ENCODE measurements at places on chromosomes 13 and 19.

- no peak for DNase-seq
Observed at GRCh38 chr13:114315074-114315785, 927 bp downstream of the CHAMP1 start.

GRCh38 chr13:20924758-20925394 lies 22.3 kb upstream of the XPO4 start:
- peak; percentile 46 for DNase-seq

DNA sequence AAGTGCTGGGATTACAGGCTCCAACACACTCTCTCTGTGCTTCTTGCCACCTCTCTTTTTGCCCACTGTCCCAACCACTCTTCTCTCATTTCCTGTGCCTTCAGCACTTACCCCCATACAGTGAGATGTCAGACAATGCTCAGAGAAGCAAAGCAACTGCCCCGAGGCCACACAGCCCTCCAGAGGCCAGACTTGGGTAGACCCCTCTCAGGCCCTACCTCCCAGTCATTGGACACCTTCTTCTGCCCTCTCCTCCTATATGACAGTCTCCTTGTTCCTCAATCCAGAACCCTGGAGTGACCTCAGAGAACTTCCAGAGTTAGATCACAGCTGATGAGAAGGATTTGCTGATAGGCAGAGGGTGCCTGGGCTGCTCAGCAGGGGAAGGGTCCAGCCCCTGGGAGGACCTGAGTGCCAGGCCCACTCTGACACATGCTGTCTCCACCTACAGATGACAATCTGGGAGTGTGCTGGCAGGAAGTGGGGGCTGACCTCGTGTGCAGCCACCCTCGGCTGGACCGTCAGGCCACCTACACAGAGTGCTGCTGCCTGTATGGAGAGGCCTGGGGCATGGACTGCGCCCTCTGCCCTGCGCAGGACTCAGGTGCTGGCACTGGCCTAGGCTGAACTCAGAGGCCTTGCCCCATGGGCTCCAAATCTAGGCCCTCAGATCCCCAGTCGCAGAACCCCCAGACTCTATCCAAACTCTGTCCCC lies 24.4 kb downstream of the LTBP4 start:
- no peak for DNase-seq

DNA sequence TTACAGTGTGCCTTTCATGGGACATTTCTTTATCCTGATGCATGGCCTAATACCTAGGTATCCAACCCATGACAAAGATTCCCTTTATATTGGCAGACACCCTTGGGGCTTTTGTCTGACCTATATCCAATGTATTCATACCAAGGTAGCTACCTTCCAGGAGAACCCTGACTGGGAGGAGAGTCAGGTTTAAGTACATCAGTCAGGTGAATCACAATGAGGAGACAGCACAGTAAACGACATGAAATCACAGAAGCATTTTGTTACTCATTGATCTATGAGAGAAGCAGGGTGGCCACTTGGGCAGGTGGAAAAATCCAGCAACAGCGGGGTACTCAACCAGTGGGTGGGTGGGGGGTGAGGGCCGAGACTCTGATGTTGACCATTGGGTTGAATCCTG lies 527.4 kb upstream of the ATXN8OS start:
- no peak for DNase-seq

GRCh38 chr19:7500811-7501450 lies 12.1 kb upstream of the PEX11G start:
- DNase-seq = no peak

DNA sequence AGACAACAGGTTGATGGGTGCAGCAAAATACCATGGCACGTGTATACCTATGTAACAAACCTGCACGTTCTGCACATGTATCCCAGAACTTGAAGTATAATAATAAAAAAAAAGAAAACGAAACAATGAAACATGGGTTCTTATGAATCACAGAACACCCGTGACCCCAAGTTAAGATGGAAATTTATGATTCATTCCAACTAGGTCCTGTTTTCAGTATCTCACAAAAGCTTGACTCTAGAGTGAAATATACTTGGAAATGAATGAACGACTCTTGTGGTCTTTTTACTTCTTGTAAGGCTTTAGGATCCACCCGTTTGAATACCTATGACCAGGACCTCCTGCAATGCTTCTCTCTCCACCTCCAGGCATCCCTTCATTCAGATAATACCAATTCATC lies 3.5 kb upstream of the LILRB4 start:
- DNase-seq = no peak

- DNase-seq = no peak
Observed at GRCh38 chr13:110471156-110471832, 90.2 kb downstream of the RAB20 start.

DNA sequence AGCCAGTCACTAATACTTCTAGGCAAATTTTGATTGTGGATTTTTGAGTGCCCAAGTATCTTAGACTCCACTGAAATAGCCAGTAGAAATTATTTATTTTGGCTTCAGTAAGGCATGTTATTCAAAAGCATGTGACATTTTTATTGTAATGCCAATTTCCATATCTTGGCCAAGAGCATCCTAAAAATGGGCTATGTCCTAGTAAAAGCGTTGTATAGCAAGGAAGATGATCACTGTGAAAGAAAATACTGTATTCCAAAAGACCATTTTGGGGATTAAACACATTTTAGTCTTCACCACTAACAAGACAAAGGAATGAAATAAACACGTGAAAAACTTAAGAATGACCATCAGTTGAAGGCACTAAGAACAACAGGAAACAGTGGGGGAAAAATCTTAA lies 149.1 kb downstream of the NUFIP1 start:
- DNase-seq = no peak

DNA sequence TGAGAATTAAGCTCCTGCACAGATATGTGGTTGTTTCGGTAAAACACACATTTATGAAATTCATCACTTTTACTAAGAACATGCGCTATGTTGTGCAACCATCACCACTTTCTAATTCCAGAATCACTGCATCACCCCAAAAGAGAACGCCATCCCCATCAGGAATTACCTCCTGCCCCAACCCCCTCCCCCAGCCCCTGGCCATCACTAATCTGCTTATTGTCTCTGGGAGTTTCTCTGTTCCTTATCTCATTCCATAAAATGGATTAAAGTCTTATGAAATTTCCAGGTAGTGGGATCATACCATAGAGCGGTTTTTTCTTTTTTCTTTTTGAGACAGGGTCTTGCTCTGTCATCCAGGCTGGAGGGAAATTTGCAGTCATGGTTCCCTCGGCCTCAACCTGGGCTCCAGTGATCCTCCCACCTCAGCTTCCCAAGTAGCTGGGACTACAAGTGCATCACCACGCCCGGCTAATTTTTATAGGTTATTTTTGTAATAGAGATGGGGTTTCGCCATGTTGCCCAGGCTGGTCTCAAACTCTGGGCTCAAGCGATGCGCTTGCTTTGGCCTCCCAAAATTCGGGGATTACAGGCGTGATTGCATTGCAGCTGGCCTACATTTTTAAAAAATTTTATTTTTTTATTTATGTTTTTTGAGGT lies 3.5 kb downstream of the ZSCAN5B start:
- DNase-seq = no peak

GRCh38 chr13:46614582-46614981 lies 61.6 kb downstream of the LRCH1 start:
- no peak for DNase-seq

DNA sequence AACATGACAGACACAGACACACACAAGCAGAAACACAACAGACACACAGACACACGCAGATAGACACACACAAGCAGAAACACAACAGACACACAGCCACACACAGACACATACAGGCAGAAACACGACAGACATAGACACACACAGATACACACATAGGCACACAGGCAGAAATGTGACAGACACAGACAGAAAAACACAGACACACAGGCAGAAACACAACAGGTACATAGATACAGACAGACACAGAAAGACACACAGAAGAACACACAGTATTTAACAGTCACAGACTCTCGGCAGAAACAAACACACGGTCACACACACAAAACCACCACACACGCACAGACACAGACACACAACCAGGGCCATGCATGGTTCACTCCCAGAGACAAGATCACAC lies 905 bp downstream of the TBXA2R start:
- no peak for DNase-seq

GRCh38 chr19:50822661-50823208 lies 852 bp downstream of the KLK1 start:
- DNase-seq = no peak

DNA sequence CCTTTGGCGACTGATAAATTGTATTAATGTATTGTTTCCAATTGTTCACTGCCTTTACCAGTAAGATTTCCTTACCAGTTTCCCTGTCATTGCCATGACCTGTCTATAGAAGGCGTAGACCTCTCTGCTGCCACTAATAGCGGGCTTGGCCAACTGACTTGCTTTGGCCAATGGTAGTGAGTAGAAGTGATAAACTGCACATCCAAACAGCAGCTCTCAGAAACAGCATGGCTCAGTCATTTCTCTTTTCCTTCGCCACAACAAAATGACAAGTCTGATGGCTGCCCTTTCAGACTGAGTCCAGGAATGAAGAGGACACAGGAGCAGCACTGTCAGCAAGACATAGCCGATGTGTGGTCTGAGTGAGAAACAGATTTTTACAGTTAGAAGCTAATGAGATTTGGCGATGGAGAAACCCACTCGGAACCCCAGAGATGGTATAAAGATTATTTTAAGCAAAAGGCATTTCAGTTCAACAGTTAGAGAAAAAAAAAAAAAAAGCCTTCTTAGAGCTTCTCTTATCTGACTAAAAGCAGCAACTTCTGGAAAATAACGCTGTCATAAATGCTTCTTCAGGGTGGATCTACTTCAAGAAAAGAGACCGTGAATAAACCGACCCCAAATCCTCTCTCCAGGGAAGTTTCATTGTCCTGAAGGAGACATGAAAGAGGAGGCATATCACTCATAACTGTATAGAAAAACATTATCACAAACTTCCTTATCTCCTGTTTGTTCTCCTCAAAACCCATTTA lies 42.0 kb upstream of the TM9SF2 start:
- DNase-seq = no peak

DNA sequence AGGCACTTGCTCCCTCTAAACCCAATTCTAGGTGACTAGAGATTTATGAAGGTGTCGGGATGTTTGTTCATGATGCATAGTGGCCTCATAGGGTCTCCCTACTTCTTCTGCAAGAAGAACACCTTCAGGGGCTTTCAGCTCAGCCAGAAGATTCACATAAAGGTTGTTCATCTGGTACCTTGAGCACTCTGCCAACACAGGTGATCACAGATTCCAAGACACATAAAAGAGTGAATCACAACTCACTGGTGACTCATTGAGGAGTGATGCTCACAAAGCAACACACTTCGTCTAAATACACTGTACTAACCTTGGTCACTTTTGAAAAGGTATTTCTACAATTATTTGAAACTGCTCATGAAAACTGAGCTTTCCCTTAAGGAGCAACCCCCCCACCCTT lies 6.8 kb upstream of the ZNF324 start:
- DNase-seq = no peak

DNA sequence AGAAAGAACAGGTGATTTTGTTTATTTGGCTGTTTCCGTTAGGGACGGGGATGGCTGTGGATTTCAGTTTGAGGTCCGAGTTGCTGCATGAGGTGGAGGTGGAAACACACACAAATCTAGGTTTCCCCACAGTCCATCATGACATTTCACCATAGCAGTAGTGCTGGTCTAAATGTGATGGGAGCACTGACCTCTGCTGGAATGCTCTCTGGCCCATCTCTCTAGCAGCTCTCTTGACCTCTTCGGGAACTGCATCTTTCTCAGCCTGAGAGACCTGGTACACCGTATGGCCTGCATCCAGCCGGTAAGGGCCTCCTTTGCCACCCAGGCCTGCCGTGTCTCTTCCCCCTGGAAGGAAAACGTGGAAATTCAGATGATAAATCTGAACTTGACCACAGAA lies 154.0 kb downstream of the RGCC start:
- no peak for DNase-seq

DNA sequence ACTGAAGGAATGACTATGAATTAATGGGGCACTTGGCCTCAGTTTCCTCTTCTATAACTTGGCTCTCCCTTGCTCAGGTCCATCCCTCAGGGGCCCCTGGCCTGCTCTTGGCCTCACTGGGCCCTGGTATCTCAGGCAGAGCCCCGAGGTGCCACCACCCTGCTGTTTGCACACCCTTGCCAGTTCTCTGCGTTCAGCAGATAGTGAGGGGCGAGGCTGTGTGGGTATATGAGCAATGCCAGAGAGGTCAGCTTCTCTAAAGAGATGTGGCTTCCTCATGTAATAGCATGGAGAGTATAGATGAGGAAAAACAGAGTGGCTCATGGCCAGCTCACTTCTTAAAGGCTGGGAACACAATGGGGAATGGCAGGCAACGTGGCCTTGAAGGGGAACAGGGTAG lies 76.1 kb downstream of the CYSLTR2 start:
- DNase-seq = no peak

GRCh38 chr13:112141643-112142400 lies 74.9 kb downstream of the SOX1 start:
- DNase-seq = no peak

DNA sequence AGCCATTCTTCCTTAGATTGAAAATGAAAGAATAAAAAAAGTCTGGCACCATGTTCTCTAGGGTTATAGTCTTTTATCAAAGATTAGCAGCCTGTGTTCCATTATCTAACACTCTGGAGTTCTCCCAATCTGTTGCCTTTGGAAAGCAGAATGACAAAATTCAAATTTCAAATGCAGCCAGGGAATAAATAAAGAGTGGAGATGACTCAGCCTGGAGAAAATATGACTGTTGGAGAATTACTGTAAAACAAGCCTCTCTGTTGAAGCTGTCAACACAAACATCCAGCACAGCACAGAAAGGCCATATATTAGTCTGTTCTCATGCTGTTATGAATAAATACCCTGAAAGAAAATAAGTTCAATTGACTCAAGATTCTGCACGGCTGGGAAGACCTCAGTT lies 650.5 kb upstream of the SLC10A2 start:
- no peak for DNase-seq

DNA sequence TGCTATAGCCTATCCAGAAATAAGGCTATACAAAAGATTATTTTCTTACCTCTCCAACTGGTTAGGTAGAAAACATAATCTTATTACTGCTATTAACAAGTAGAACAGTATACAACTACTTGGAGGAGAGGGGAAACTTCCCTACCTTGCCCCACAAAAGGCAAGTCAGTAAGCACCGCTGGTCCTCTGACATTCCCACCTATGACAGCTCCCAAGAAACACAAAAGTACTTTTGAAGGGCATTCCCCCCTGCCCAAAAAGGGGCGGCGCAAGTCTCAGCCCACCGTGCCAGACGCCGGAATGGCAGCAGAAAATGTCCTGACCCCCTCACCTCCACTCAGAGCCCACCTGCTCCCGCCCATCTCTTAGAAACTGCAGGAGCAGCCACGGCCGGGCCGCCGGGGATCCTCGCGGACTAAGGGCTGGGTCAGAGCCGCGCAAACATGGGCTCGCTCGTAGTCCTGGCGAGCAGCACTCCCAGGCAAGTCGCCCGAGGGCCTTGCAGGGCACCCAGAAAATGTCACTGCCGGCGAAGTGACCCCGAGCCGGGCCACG lies 437 bp downstream of the SUCLA2 start:
- DNase-seq = no peak

Data from fibroblast of skin of left biceps (primary cell).